Myocyte (in vitro differentiated cells): ENCODE measurements at places on chromosomes 6 and 20. TPM values are rescaled to one million over a fixed set of nuclear protein-coding genes. Genes with fewer than 3 reads are reported as not detected.

The DLGAP4 gene
- total RNA-seq: 39.7 and 42.5 TPM in 2 replicates

The PACRG gene
- total RNA-seq: 1.1 and 2.9 TPM in 2 replicates

The SCGN gene
- total RNA-seq: 0.08 TPM in 1 of 2 replicates, not detected in the other

The PRPH2 gene
- 1.4 and 1.8 TPM in 2 replicates for total RNA-seq

The NFATC2 gene
- total RNA-seq: 0.10 TPM in 1 of 2 replicates, not detected in the other

The FOXA2 gene
- not detected in 2 replicates for total RNA-seq

The SULF2 gene
- total RNA-seq: 2.6 and 6.0 TPM in 2 replicates

The BPI gene
- total RNA-seq: not detected in 2 replicates

The ITPR3 gene
- total RNA-seq: 15.7 and 17.3 TPM in 2 replicates

The MYB gene
- total RNA-seq: 0.21 TPM in 1 of 2 replicates, not detected in the other

The SLC22A16 gene
- total RNA-seq: not detected in 2 replicates

The SRSF3 gene
- total RNA-seq: 99.5 and 155 TPM in 2 replicates

The SLC17A9 gene
- 0.16 TPM in 1 of 2 replicates, not detected in the other for total RNA-seq
